IgD-negative memory B cell (primary cell): ENCODE measurements at places on chromosomes 13 and 19. TPM values are rescaled to one million over a fixed set of nuclear protein-coding genes. Genes with fewer than 3 reads are reported as not detected.

ZNF681 gene
- 4.6 TPM for polyA plus RNA-seq

CYP4F2 gene
- polyA plus RNA-seq, result not detected

SIGLEC11 gene
- polyA plus RNA-seq, result not detected

KLK3 gene
- not detected for polyA plus RNA-seq

LGALS7 gene
- not detected for polyA plus RNA-seq

MATK gene
- 5.9 TPM for polyA plus RNA-seq

MRPL4 gene
- 48.8 TPM for polyA plus RNA-seq

LENG1 gene
- polyA plus RNA-seq, result 15.8 TPM

CRLF1 gene
- 0.38 TPM for polyA plus RNA-seq

ACTL9 gene
- polyA plus RNA-seq, result not detected

NXNL1 gene
- not detected for polyA plus RNA-seq

NCR1 gene
- 0.63 TPM for polyA plus RNA-seq

CEACAM4 gene
- polyA plus RNA-seq, result not detected

PSG4 gene
- not detected for polyA plus RNA-seq

ZNF836 gene
- polyA plus RNA-seq, result 14.0 TPM

KLK15 gene
- polyA plus RNA-seq, result not detected

S1PR4 gene
- 448 TPM for polyA plus RNA-seq

STK24 gene
- 22.9 TPM for polyA plus RNA-seq

RASIP1 gene
- polyA plus RNA-seq, result 0.26 TPM
